ENCODE measurements at places on chromosomes 2 and 18.

DNA sequence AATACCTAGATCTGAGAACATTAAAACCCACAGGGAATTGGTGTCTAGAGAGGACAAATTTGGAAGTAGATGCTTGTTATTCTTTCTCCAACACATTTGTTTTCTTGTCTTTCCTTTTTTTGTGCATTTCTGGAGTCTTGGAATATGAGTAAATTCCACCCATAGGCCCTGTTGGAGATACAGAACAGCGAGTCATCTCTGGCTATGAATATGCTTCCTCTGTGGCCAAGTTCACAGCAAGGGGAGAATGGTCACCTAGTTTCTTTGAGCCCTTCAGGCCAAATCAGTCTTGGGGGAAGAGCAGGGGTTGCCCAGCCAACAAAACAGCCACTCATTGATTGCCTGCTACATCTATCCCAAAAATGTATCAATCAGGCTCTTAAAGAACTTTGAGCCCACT lies 31.3 kb downstream of the SP140L start:
- no peak for DNase-seq

DNA sequence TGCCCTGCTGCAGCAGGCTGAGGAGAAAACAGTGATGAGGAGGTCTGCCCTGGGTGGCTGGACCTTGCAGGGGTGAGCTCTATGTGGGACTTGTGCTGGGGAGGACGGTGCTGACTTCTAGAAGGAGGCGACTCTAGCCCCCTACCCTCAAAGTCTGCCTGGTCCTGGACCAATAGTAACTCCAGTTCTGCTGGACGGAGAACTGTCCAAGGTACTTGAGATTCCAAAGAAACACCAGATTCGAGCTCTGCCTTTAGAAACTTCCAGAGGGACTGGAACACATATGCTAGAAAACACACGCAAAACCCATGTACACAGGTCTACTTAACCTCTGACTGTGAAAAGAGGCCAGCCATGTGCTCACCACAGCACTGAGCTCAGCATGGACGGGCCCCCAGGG lies 260.6 kb downstream of the TWIST2 start:
- no peak for DNase-seq

GRCh38 chr2:18349421-18349820 lies 211.0 kb downstream of the RDH14 start:
- DNase-seq: no peak

DNA sequence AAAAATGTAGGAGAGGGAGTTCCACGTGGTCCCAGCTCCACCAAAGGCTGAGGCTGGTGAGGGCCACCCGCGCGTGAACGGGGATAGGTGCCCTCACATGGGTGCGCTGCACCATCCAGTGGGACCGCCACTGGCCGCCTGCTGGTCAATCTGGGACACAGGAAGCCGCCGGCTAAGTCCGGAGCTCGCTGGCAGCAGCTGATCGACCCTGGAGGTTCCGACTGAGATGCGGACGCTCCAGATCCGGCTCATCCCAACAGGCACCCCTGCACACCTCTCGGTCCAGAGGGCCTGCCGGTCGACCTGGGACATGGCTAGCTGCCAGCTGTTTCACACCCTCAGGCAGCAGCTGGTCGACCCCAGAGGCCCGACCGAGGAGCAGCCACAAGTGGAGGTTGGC lies 116.5 kb upstream of the ANKRD30BL start:
- DNase-seq: no peak

DNA sequence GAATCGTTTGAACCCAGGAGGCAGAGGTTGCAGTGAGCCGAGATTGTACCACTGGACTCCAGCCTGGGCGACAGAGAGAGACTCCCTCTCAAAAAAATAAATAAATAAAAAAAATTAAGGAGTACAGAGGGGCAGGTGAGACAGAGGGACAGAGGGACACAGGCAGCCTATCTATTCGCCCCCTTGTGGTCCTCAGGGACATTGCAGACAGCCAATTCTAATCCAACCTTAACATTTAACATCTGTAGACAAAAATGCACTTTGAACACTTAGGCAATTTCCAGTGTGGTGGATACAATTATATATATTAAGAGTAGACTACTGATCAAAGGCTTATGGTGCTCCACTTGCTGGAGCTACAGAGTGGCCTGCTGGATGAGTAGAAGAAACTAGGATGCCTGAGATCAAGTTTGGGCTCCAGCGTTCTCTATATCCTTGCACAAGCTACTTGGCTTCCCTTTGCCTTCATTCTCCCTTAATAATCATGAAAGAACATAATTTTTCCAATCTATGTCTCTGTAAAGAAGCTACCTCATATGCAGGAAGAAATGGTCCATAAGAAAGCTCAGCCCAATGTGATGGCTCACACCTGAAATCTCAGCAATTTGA lies 8.2 kb upstream of the SMARCAL1 start:
- no peak for DNase-seq

GRCh38 chr2:230793572-230794359 lies 71.0 kb upstream of the ITM2C start:
- DNase-seq: peak; percentile 29

DNA sequence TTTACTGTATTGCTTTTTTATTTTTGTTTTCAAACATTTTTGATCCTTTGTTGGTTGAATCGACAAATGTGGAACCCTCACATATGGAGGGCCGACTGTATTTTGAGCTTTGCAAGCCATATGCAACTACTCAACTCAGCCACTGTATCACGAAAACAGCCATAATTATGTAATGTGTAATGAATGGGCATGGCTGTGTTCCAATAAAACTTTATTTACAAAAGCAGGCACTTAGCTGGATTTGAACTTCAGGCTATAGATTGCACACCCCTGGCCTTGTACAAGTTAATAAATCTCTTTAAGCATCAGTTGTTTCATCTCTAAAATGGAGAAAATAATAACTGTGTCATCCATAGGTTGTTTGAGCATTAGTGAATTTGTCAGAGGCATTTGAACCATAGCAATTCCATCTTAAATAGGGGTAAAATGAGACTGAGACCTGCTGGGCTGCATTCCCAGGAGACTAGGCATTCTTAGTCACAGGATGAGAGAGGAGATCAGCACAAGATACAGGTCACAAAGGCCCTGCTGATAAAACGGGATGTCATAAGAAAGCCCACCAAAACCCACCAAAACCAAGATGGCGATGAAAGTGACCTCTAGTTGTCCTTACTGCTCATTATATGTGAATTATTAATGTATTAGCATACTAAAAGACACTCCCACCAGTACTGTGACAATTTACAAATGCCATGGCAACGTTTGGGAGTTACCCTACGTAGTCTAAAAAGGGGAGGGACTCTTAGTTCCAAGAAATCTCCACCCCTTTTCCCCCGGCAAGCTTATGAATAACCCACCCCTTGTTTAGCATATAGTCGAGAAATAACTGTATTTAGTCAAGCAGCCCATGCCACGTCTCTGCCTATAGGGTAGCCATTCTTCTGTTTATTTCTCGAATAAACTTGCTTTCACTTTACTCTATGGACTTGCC lies 13.7 kb upstream of the LTBP1 start:
- no peak for DNase-seq

GRCh38 chr2:74876081-74876886 lies 42.4 kb downstream of the HK2 start:
- DNase-seq: no peak

All from heart right ventricle (tissue), 16 donors.